ENCODE measurements at places on chromosomes 1 and 21.

- DNase-seq, result no peak
Observed at GRCh38 chr1:162929177-162929576, 68.2 kb upstream of the CCDC190 start.

- DNase-seq, result no peak
Observed at GRCh38 chr1:246051909-246052518, 455.1 kb downstream of the SMYD3 start.

DNA sequence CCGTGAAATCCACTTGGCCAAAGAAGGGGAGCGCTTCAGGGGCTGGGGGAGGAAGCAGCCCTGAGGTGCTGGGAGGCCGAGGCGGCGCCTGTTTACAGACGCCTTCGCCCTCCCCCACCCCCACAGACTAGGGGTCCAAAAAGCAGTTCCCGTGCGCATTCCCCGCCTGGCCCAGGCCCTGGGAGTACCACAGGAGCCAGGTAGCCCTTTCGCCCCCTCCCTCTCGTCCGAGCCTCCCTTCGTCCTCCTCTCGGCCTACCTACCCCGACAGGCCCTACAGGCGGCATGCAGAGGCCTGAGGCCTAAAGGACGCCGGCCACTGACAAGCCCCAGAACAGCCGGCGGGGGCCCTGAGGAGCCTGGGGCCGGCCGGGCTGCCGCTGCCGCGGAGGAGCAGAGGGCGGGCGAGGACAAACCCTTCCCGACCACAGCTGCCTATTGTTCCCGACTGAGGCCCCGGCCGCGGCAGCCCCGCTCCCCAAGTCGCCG, 522 bp downstream of the RC3H1 start:
- no peak for DNase-seq

DNA sequence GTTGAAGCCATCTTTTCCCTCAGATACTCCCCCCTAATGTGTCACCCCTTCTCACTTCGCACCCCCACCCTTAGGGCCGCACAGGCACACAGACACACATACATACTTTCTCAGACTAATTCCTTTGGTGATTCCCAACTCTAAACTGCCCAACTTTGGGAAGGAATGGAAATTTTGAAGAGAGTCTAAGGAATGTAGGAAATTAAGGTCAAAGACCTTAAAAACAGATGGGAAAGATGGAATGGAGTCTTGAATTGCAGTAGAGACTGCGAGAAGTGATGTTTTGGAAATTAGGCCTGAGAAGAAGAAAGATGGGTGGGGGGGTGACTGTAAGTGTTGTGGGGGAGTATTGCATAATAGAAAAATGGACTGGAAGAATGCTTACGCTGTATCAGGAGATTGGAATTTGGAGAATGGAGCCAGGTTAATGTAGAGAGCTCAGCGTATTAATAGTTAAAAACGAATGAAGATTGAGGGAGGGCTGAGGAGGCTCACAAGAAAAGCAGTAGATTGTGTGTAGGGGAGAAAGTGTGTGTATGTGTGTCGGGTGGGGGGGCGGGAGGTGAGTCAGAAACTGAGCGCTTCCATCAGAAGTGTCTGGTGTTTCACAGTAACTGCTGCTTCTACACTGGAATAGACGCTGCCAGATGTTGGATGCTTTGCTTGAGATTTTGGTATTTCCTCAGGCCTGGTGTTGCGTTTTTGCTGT, 1.7 kb downstream of the PIP5K1A start:
- no peak for DNase-seq

- no peak for DNase-seq
Observed at GRCh38 chr1:150053926-150054325, 13.7 kb upstream of the VPS45 start.

- no peak for DNase-seq
Observed at GRCh38 chr1:19179597-19180264, 30.3 kb downstream of the UBR4 start.

GRCh38 chr1:25917996-25918395, 11.8 kb upstream of the STMN1 start:
- no peak for DNase-seq

GRCh38 chr1:214310010-214310409, 29.1 kb downstream of the SMYD2 start:
- DNase-seq, result no peak

- no peak for DNase-seq
Observed at GRCh38 chr1:7497107-7497637, 273.9 kb upstream of the VAMP3 start.

DNA sequence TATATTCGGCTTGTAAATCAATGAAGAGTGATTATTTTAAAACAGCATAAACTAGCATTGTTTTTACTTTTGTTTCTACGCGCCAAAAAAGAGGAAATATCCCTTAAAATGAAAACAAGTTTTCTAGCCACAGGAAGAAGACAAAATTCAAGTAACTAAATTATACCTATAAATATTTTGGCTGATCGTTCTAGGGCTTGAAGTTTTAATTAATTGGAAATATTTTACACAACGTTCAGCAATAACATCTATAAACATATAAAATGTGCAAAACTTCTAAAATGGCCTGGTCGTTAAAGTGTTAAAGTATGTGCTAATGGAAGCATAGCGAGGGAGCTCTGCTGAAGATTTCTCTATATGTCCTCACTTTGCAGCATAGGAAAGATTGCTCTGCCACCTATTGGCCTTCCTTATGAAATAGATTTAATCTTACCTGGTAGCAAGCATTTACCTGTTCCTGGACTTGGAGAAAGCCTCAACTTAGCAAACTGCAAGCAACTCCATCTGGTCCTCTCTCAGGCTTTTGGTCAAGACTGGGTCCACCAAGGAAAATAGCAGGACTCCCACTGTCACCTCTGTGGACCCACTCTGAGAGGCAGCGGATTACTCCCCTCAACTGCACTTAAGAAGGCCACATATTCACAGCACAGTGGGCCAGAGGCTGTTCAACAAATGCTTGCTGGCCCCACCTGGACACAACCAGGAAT, 351.3 kb upstream of the RUNX1 start:
- DNase-seq, result peak; percentile 66

- no peak for DNase-seq
Observed at GRCh38 chr1:156627313-156627880, 8.2 kb downstream of the HAPLN2 start.

GRCh38 chr1:197961449-197961848, 44.3 kb downstream of the LHX9 start:
- DNase-seq, result no peak

- no peak for DNase-seq
Observed at GRCh38 chr1:22884806-22885530, 87.7 kb downstream of the LACTBL1 start.

DNA sequence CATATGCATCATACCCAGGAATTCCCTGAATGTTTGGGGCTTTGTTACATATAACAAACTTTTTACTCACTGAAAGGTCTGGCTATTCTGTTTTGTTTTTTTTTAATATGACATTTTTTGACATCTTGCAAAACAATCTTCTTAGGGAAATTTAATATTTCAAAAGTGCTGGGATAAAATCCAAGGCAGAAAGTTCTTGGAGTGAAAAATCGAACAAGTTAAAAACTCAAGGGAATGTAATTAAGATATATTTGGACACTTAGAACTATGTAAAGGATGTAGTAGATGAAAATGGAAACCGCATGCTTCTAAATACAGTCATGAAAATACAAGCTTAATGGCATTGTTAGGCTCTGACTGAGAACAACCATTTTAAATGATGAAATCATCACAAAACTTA, 8.6 kb downstream of the CHODL start:
- no peak for DNase-seq

DNA sequence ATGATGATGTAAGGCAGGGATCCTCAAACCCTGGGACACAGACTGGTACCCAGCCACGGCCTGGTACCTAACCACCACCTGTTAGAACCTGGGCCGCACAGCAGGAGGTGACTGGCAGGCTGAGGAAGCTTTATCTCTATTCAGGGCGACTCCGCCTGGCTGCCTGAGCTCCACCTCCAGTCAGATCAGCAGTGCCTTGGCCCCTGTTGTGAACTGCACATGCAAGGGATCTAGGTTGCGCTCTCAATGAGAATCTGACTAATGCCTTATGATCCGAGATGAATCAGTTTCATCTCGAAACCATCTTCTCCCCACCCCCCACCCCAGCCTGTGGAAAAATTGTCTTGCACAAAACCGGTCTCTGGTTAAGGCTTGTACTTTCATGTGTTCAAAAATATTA, 4.2 kb downstream of the RNPC3 start:
- peak; percentile 73 for DNase-seq

DNA sequence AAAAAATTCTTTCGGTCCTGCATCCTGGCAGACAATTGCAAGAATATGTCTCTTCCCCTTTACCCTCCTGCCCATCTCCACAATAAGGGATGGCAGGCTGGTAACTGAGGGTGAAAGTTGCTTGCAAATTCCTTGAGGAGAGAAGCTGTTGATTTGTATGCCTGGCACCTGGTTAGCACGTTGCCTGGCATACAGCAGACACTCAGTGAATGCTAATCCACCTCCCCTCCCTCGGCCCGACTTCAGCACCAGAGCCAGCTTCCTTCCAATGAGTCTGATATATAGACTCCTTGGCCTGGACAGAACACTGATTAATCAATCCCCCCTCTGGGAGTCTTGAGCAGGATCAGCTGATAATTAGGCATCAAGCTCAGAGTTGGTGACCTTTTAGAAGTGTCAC, 39.1 kb downstream of the KCNC4 start:
- no peak for DNase-seq

- DNase-seq, result no peak
Observed at GRCh38 chr1:63705078-63705477, 68.7 kb upstream of the ROR1 start.

DNA sequence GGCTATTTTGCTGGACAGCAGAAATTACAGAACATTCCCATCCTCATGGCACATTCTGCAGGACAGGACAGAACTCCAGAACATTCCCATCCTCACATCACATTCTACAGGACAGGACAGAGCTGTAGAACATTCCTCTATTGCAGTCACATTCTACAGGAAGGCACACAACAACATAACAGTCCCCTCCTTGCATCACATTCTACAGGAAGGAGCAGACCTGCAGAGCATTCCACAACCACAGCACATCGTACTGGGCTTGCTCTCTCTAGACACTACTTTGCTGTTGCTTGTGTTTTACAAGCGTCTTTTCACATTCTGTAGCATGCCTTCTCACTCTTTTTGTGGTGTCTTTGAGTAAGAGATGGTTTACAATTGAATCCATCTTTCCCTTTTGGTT, 26.8 kb upstream of the ABCB10 start:
- DNase-seq, result no peak

DNA sequence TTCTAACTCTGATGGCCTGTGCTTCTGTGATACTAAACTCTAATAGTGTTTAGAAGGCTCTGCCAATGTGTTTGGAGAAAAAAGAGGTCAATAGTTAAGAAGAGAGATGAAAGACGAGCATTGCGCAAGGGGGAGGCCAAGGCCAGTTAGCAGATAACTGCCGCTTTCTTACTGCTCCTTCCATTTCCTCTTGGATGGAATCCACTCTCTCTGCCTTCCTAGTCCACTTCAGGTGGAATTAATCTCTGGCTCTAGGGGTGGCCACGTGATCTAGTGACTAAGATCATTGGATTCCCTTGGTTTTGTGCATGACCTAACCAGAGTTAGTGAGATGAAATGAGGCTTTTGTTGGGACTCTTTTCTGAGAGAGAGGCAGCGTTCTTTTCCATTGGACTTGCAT, 148.3 kb downstream of the ACTL8 start:
- no peak for DNase-seq

- DNase-seq, result no peak
Observed at GRCh38 chr21:17476006-17476405, 36.8 kb upstream of the CXADR start.

GRCh38 chr1:243638186-243638585, 211.9 kb downstream of the AKT3 start:
- DNase-seq, result no peak
